ENCODE measurements at places on chromosomes 12 and 14. TPM values are rescaled to one million over a fixed set of nuclear protein-coding genes. Genes with fewer than 3 reads are reported as not detected.
A peak's percentile ranks its signal among the peaks of the same experiment; 100 is the strongest.

- peak; percentile 21 for DNase-seq
These were observed 184.3 kb upstream of the C14orf180 start for GRCh38 chr14:104395276-104395675.

DNA sequence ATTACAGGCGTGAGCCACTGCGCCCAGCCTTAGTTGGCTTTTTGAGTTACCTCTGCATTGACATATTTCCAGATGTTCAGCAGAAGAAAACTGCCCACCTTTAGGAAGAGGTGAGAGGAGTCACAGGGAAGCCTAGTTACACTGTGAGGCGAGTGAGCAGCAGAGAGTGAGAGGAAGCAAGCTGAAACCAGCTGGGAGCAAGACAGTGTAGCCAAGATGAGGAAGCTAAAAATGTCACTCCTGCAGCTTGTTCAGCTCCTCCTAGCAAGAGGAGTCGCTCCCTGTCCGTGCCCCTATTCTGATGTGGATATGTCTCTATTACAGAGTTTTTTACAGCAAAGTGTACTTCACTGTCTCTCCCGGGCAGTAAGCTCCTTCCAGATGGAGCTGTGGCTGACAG is 127.6 kb downstream of the GXYLT1 start:
- no peak for DNase-seq

DNA sequence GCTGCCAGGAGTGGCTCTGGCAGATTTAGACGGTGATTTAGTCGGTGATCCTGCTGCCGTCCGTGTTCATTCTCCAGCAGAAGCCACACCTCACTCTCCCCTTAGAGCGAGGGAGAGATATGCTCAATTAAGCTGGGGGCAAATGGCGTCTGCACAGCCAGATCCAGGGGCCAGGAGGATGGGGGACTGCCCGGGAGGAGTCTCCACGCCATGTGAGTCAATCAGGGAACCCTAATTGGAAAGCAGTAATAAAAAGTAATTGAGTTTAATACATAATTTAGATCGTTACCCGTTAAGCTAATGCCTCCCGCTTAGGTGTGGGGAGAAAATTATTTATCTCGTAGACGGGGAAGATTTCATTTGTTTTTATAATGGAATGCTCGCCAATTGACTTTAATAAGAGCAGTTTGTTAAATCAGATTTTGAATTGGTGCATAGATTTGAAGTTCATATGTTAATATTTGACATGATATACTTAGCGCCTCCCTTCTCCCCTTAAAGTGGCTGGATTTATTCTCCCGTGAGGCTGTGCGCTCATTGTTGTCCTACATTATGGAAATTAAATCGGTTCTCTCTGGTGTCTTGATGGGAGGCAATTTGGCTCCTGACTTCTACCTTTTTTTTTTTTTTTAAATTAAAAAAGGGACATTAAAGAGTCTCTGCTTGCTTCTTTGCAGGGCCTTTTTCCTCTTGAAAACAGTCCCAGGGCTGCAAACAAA is 104.9 kb upstream of the C14orf180 start:
- no peak for DNase-seq

Gene SMIM41
- not detected for total RNA-seq

All from stomach (tissue), 19 donors.